Activated T-cell treated with anti-CD3 and anti-CD28 coated beads, Interleukin-2, amount 50 U/mL, for 48 hours (primary cell): ENCODE measurements at places on chromosomes 3 and 15.

GRCh38 chr3:100087198-100087597, 27.1 kb downstream of the FILIP1L start:
- no peak for DNase-seq

GRCh38 chr3:48765376-48765775, 48.4 kb upstream of the IP6K2 start:
- DNase-seq: no peak

- no peak for DNase-seq
Measured at GRCh38 chr15:70429056-70429722, 331.5 kb upstream of the TLE3 start.

DNA sequence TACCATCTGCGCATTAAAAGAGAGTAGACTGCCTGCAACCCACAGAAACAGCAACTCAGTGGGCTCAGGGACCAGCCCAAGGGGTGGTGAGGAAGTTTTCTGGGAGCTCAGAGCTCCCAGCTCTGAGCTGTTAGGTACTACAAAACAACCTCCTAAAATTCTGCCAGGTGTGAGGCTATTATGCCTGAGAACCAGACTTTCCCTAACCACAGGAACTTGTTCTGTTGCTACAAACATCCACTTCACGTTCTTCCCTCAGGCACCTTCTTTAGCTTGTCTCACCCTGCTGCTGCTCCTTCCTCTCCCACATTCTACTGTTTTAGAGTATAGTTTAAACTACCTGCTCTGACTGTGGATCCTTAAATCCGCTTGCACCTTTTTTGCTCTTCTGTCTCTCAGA, 399.4 kb downstream of the ROBO1 start:
- DNase-seq: no peak

DNA sequence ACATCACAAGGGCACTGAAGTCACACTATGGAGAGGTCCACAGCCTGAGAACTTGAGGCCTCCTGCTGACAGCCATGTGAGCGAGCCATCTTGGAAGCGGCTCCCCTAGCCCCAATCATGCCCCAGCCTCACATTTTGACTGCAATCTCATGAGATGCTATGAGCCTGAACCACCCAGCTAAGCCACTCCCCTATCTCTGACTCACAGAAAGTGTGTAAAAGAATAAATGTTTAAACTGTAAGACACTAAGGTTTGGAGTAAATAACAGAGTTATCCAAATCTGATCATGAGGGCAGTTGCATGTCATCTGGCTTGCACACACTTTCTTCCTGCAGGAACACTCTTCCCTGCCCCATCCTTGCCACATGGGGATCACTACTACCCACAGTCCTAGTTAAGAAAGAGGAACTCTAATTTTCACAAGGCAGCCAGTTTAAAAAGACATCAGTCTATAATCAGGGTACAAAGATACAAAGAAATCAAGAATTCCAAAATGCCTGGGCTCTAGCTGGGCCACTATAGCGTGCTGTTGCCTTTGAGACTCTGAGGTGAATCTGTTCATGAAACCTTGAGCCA, 494.2 kb downstream of the FOXP1 start:
- no peak for DNase-seq

DNA sequence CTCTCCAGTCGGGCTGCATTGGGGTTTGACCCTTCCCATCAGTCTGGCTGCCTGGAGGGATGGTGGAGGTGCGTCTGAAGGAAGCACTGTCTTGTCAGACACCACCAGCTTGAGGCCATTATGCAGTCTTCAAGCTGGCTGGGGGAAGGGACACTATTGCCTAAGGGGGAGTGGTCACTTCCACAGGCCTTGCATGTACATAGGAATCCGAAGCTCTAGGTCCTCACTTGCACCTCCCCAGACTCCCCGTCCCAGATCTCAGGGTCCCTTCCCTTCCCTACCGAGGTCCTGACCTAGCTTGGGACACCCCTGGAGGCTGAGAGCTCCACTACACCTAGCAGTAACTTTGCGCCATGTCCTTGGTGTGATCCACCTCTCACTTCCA, 48.6 kb upstream of the KLF13 start:
- DNase-seq: peak; percentile 11

DNA sequence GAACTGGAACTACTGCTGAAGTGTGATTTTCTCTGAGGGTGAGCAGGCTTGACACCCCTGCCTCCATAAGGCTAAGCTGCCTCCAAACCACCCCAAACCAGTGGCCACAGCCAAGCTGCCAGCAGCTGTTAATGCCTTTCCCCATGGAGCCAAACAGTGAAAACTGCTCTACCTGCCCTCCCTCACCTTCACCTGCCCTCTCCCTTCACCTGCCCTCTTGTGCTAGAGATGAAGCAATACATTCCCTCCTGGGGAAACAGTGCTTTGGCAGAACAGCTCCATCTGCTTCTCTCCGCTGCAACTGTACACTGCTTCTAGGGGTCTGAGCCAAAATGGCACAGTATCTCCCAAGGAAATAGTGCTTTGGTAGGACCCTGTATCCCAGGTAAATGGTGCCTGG, 374.1 kb downstream of the FHIT start:
- DNase-seq: no peak
